ENCODE measurements at places on chromosomes 11 and 22. TPM values are rescaled to one million over a fixed set of nuclear protein-coding genes. Genes with fewer than 3 reads are reported as not detected.

DNA sequence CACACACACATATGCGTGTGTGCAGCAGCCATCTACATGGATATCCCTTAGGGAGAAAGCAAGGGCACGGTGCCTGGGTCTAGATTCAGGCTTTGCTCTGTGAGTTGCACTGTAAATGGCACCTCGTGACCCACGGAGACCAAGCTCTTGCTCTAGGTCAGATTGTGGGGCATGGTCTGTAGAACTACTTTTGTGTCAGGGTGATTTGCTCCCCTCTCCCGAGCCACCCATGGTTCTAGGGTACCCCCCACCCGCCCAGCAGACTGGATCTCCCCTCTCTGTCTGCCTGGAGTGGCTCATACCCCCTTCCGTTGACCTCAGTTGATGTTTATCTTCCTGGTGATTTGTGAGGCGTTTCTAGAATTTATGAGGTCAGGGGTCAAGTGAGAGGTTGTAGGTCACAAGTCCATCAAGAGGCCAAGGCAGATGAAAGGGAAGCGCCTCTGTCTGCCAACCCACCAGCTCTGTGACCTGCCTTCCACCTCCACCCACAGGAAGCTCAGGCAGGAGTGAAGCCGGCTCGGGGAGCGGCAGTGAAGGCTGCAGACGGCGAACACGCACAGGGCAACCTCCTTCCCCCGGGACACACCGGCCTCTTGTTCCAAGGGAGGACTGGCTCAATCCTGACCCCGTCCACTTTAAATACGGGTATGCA, 76.2 kb upstream of the TTLL12 start:
- no peak for DNase-seq

Gene MS4A3
- total RNA-seq = 0.13 TPM

Gene IL18
- 22.5 TPM for total RNA-seq

Gene DKK3
- total RNA-seq = 116 TPM

DNA sequence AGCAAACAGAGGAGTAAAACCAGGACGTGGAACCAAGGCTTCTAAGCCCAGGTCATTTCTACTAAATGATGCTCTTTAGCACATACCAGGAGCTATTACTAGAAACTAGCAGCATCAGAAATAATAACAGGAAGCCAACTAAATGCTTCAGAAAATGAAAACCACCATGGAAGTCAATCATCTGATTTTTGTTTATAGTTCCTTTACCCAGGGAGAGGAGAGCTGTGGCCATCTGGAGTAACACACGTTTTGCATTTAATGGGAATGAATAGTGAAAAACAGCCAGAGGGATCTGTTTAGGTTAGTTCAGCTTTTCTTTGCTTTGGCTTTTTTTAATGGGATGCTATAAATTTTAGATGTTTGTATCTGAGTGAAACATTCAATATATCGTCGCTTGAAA, 250.7 kb upstream of the ARHGAP20 start:
- DNase-seq = no peak

DNA sequence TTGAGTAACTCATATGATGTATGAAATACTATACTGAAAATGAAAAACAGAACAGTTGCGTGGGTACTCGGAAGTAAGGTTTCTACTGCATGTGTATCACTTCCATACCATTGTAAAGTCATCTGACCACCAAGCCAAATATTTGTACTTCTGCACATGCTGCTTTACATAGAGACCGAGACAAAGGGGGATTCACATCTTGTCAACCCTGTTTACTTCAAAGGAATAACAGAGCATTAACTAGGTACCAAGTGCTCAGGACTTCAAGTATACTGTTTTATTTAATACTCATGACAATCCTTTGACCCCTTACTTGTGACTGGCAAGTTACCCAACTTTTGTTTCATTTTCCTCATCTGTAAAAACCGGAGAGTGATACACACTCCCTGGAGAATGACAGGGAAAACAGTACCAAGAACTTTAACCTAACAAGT, 9.9 kb downstream of the MAPK1 start:
- DNase-seq = no peak

Data from Panc1 (cell line).